ENCODE measurements at places on chromosomes 5 and 9. TPM values are rescaled to one million over a fixed set of nuclear protein-coding genes. Genes with fewer than 3 reads are reported as not detected.
A peak's percentile ranks its signal among the peaks of the same experiment; 100 is the strongest.

Gene SLCO6A1
- not detected for total RNA-seq

Gene PRKACG
- not detected for total RNA-seq

Gene EPB41L4A
- total RNA-seq: not detected

Gene BSPRY
- total RNA-seq: not detected

Gene SPATA31A3
- total RNA-seq: not detected

Gene STK32A
- total RNA-seq: 0.76 TPM

Gene GCNT4
- 4.4 TPM for total RNA-seq

- no peak for DNase-seq
Measured at GRCh38 chr5:26492906-26493459, 545.4 kb downstream of the CDH9 start.

- DNase-seq: no peak
Measured at GRCh38 chr5:14339468-14339867, 196.3 kb downstream of the TRIO start.

- no peak for DNase-seq
Measured at GRCh38 chr5:179974946-179975712, 67.4 kb upstream of the TBC1D9B start.

GRCh38 chr5:101160002-101160401 is 256.9 kb upstream of the ST8SIA4 start:
- DNase-seq: no peak

GRCh38 chr9:133685653-133686609 is 49.8 kb downstream of the DBH start:
- no peak for DNase-seq

DNA sequence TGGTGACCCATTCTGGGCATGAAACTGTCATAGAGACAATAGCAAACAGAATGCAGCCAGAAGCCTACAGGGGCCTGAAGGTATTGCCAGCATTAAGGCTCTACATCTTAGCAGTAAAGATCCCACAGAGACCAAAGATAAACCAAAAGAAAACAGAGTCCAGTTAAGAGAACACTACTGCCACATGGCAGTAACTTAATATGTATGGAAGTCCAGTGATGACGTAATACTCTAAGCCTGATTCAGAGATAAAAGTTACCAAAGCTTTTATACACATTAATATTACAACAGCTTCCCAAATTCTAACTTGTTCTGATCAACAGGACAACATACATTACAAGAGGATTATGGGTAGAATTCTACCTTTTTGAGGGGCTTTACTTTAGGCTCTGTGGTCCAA is 371.5 kb downstream of the PRELID2 start:
- DNase-seq: no peak

DNA sequence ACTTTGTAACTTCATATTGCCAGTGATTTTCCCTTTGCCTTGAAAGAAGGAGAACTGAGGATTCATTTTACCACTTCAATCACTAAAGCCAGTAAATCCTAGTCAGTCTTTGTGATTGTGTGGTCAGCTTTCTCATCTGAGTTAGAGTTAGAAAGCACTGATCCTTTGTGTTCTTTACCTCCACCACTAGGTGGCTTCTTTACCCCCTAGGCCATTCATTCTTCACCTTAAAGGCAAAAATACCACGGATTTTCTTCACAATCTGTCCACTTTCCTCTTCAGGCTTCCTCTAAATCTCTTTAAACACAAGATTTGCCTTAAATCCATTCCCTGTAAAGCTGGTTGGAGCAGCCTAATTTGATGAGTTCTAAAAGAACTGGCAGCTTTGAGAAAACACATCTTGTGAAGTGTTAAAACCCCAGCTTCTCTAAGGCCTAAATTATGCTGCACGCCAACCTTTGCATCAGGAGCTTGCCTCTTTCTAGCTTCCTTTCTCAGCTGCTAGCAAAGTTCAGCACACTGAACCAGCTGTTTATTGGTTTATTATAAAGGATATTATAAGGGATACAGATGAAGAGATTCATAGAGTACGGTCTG is 20.4 kb downstream of the BDP1 start:
- peak; percentile 16 for DNase-seq

GRCh38 chr5:52743529-52743928 is 44.2 kb upstream of the ITGA1 start:
- no peak for DNase-seq

- DNase-seq: no peak
Measured at GRCh38 chr9:125240649-125240999, 519 bp downstream of the HSPA5 start.

DNA sequence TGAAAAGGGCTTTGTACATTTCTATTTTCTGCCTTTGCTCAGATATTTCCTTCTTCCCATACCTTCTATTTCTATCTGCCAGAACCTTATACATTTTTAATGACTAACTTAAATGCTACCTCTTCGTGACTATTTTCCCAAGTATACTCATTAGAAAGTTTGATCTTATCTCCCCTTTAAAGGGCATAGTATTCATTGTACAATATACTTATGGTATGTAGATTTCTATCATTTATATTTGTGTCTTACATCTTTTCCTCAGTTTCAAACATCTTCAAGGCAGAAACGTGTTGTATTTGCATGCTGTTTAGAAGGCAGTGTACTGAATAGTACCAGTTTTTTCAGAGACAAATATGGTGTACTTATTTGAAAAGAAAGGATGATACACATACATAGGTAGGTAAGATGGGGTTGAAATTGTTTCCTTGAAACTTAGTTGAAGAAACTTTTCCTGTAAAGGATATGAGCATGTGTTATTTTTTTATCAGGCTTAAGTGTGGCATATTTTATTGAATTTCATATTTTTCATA is 518.1 kb upstream of the NUDT12 start:
- DNase-seq: no peak

- DNase-seq: peak; percentile 90
Measured at GRCh38 chr5:142959683-142960657, 189.8 kb downstream of the ARHGAP26 start.

GRCh38 chr5:161189452-161189851 is 337.4 kb upstream of the ATP10B start:
- DNase-seq: no peak

- no peak for DNase-seq
Measured at GRCh38 chr5:176906126-176906525, 7.0 kb upstream of the HK3 start.

DNA sequence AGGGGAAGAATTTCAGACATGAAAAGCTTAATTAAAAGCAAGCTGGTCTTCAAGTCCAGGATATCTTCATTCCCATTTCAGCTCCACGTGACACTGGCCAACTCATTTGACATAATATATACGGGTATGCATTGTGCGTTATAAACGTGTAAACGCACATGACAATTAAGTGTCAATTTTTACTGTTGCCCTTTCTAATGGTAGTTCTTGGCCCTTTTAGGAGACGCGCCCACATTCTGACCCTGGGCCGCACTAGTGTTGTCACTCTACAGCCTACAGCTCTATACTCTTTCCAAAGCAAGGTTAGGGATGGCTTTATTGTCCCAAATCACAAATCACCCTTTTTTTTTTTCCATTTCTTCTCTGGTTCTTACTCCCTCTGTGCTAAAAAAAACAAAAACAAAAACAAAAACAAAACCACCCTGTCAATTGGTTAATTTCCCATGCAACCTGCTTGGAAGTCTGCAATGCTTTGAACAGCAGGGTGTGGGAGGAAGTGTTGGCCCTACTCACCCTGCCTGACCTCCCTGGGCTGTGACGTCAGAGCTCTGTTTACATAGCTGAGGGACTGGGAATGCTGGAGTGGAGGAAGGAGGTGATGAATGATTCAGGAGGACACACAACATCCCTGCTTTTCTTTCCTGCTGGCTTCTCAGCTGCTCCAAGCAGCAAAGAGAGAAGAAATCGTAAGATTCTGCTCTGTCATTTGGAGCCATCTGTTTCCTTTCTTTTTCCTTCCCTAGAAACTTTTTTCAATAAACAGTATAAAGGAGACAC is 19.3 kb downstream of the RFK start:
- peak; percentile 62 for DNase-seq

GRCh38 chr9:90107040-90107725 is 502.4 kb downstream of the GADD45G start:
- DNase-seq: no peak

GRCh38 chr5:133709209-133709725 is 96.9 kb upstream of the FSTL4 start:
- DNase-seq: no peak

DNA sequence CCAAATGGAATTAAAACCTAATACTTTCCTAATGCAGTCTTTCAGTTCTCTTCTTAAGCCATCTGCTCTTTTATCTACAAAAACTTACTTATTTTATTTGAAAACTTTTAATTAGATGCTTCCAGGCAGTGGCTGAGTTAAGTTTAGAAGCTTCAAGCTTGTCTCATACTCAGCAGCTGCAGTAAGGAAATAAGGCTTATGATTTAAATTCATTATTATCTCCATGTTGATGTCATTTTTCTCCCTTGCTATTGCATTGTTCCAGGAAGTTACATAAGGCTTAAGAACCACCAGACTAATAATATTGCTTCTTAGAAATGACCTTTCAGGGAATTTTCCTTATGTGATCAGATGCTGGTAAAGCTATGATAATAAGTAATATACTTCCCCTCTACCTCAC is 119.6 kb downstream of the PPP2R2B start:
- DNase-seq: no peak

Data from HFFc6 (cell line).